GM23338 (cell line): ENCODE measurements at places on chromosomes 4 and X. TPM values are rescaled to one million over a fixed set of nuclear protein-coding genes. Genes with fewer than 3 reads are reported as not detected.

DNA sequence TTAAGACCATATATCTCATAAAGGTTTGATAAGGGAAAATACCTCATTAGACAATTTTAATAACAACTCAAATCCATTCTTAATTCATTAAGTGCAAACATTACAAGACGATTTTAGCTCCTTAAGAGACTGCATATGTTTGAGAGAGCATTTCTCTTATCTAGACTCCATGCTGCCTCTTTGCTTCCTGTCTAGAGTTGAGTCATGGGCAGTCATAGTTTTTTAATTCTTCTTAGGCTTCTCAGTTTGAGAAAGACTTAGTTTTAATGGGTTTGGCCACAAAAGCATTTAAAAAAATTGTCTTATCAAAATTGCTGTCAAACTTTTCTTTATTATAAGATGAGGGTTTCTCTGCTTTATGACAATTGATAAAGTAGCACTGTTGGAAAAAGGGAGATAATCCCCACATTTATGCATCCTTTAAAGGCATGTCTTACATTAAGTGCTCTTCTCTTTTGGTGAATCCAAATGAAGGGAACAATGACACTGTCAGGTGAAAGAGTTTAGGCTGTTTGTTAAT is 713.4 kb downstream of the PCDH18 start:
- H3K27ac ChIP-seq: no peak overlapping the region
- no peak for DNase-seq

Gene MAB21L2
- total RNA-seq: not detected in 2 replicates

Gene SPATA18
- total RNA-seq: 2.5 and 4.2 TPM in 2 replicates

DNA sequence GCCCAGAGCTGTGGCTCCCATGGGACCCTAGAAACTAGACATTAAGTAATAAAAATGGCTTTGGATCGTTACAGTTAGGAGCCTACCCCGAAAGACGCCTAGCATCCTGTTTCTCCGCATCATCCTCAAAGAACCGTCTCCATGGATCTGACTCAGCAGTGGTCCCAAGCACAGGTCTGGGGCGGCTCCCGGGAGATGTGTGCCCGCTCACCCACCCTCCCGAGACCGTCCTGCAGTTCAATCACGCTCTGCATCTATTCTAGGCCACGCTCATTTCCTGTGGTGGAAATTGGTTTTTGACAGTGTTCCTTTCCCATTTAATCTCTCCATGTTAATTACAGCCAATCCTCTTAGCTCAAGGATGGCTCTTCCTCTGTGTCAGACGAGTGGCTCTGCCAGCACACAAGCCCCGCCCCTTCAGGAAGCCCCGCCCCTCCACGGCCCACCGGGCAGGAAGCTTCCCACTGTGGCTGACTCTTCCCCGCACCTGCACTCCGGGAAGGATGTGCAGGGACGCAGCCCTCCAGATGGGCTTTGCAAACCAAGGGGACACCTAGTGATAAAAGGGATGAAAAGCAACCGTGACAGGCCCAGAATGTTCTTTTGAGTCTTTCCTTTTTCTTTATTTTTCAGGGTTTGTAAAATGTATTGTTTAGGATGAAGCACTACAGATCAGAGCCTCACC is 34.5 kb upstream of the HELT start:
- H3K4me3 ChIP-seq: no peak overlapping the region
- no peaks in the 10 kb centered on the region; the same call in 1 of the 2 replicates for H3K36me3 ChIP-seq
- DNase-seq: peak; percentile 83
- H3K27ac ChIP-seq: no peak overlapping the region
- peaks cover 4% of the 10 kb centered on the region for H3K4me1 ChIP-seq

GRCh38 chr4:26726655-26727387 is 133.8 kb upstream of the STIM2 start:
- H3K4me1 ChIP-seq: no peaks in the 10 kb centered on the region
- no peak overlapping the region for H3K4me3 ChIP-seq
- no peaks in the 10 kb centered on the region for H3K36me3 ChIP-seq
- no peak overlapping the region for H3K27ac ChIP-seq

- peaks cover 5% of the 10 kb centered on the region; the same call in 1 of the 2 replicates for H3K27me3 ChIP-seq
- H3K4me3 ChIP-seq: no peak overlapping the region
- no peaks in the 10 kb centered on the region; the same call in 1 of the 2 replicates for H3K4me1 ChIP-seq
- no peaks in the 10 kb centered on the region for H3K36me3 ChIP-seq
- DNase-seq: no peak
Observed at GRCh38 chrX:46247456-46247855, 297.8 kb downstream of the ZNF674 start.

Gene MAGEC2
- not detected in 2 replicates for total RNA-seq

DNA sequence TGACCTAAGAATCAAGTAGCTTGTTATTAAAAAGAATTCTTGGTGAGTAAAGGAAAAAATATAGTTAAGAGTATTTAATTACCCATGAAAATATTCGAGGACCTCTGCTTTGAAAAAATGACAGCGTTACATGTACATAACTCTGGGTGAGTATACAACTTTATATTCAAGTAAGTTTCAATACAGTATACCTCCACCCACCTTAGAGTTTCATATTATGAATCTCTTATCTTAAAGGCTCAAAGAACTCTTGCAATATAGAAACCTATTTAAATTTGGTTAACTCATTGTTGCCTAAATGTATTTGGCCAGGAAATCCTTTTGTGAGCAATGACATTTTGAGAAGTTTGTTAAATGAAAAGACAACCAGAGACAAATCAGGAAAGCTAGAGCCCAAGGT is 138.2 kb downstream of the QDPR start:
- H3K4me3 ChIP-seq: no peak overlapping the region
- H3K4me1 ChIP-seq: no peaks in the 10 kb centered on the region
- no peak for DNase-seq
- no peaks in the 10 kb centered on the region for H3K36me3 ChIP-seq
- no peaks in the 10 kb centered on the region for H3K27me3 ChIP-seq

DNA sequence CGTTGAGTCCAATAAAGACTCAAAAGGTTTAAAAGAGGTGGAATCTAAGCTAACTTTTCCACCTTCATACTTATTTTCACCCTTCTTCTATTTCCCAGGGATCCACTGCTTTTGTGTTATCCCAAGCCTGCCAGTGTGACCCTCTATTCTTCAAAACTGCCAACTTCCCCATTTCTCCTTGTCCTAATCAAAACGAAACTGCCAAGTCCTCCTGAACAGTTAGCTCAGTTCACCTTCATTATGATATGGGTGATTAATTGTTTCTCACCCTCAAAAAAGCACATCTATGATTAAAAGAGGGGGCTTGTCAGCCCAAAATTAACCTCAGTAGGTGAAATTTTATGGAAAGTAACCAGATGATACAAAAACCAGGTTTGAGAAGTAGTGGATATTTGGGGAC is 108.4 kb downstream of the GUCY2F start:
- H3K36me3 ChIP-seq: no peaks in the 10 kb centered on the region
- no peak overlapping the region for H3K27ac ChIP-seq
- no peak overlapping the region for H3K4me3 ChIP-seq
- no peak for DNase-seq
- H3K4me1 ChIP-seq: peaks cover 13% of the 10 kb centered on the region
- H3K27me3 ChIP-seq: no peaks in the 10 kb centered on the region

- H3K36me3 ChIP-seq: no peaks in the 10 kb centered on the region
- H3K27me3 ChIP-seq: peaks cover 77% of the 10 kb centered on the region
- peak overlapping the region; percentile 74 for H3K4me3 ChIP-seq
- DNase-seq: peak; percentile 92
- no peak overlapping the region for H3K27ac ChIP-seq
Observed at GRCh38 chr4:190020790-190021717, 6.0 kb downstream of the FRG2 start.

DNA sequence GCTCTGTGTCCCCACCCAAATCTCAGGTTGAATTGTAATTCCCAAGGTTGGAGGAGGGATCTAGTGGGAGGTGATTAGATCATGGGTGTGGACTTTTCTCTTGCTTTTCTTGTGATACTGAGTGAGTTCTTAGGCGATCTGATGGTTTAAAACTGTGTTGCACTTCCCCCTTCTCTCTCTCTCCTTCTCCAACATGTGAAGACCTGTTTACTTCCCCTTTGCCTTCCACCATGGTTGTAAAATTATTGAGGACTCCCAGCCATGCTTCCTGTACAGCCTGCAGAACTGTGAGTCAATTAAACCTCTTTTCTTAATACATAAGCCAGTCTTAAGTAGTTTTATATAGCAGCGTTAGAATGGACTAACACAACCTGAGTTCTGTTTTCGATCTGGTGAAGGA is 738.2 kb downstream of the ARAP2 start:
- H3K36me3 ChIP-seq: no peaks in the 10 kb centered on the region
- no peak overlapping the region for H3K27ac ChIP-seq
- no peaks in the 10 kb centered on the region for H3K27me3 ChIP-seq
- DNase-seq: no peak
- no peaks in the 10 kb centered on the region for H3K4me1 ChIP-seq

Gene FAT4
- 6.1 and 6.8 TPM in 2 replicates for total RNA-seq

- no peak for DNase-seq
- no peaks in the 10 kb centered on the region for H3K27me3 ChIP-seq
- no peaks in the 10 kb centered on the region for H3K36me3 ChIP-seq
- H3K4me3 ChIP-seq: no peak overlapping the region
- no peak overlapping the region for H3K27ac ChIP-seq
Observed at GRCh38 chr4:161656594-161656993, 507.2 kb downstream of the FSTL5 start.

Gene RPS6KA6
- 12.9 and 14.0 TPM in 2 replicates for total RNA-seq

Gene GAGE12F
- not detected in 2 replicates for total RNA-seq

GRCh38 chr4:11669156-11669555 is 240.5 kb upstream of the HS3ST1 start:
- H3K36me3 ChIP-seq: no peaks in the 10 kb centered on the region
- no peak for DNase-seq
- no peak overlapping the region for H3K27ac ChIP-seq
- H3K4me3 ChIP-seq: no peak overlapping the region
- H3K4me1 ChIP-seq: no peaks in the 10 kb centered on the region

DNA sequence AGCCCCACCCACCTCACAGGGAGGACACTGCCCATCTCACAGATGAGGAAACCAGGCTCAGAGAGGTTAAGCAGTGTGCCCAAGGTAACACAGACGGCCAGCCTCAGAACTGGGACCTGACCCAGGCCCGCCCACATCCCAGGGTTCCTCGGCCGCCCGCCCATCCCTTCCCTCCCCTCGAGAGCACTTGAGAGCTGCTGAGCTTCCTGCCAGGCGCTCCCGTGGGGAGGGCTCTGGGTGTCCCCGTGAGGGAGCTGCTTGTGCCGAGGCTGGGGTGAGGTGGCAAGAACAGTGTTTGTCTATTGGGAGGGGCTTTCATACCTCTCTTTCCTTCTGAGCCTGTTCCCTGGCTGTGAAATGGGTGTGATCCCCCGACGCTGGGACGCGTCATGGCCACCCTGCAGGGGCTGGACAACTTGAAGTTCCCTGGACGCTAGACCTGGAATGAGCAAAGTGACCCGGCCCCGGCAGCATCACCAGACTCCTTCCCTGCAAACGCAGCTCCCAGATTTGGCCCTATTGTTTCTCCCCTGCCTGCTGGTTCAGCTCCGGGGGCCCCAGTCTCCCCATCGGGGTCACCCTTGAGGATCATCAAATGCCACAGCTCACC is 204.9 kb downstream of the AFAP1 start:
- no peak for DNase-seq
- H3K4me1 ChIP-seq: no peaks in the 10 kb centered on the region
- no peak overlapping the region for H3K27ac ChIP-seq

DNA sequence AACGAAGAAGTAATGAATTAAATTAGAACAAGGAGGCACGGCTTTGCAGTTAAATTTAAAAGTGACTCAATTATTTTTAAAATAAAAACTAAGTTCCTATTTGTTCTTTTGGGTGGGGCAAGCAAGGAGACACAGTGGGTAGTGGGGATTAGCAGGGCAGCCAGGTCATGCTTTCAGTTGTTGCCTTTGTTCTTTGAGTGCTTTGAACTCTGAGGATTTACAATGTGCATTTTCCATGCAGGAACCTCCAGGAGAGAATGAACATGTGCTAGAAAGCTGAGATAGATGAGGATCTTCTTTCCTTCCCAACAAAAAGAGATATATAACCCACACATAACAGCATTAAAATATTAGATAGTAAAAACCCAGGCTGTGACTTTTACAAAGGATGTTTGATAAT is 420.4 kb upstream of the CTSO start:
- no peak overlapping the region for H3K27ac ChIP-seq
- H3K4me1 ChIP-seq: peaks cover 10% of the 10 kb centered on the region; the same call in 1 of the 2 replicates
- no peak overlapping the region for H3K4me3 ChIP-seq
- no peaks in the 10 kb centered on the region for H3K36me3 ChIP-seq
- no peaks in the 10 kb centered on the region for H3K27me3 ChIP-seq

DNA sequence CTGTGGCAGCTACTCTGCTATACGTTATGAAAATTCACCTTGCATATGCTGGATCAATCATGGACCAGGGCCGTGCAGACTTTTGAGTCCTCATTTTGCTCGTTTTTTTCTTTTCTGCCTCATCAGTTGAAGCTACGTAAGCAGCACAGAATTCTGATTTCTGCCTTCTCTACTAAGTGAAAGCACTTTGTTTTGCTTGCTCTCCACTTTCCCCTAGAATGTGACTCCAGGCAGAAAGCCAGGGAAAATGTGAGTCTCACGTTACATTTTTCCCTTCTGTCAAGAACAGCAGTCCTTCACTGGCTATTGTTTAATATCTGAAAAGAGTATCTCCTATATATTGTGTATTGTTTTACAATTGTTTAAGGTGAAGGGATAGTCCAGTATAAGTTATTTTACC is 1840.1 kb downstream of the PCDH7 start:
- H3K4me3 ChIP-seq: no peak overlapping the region
- no peaks in the 10 kb centered on the region for H3K4me1 ChIP-seq
- DNase-seq: peak; percentile 11

Gene GPAT3
- total RNA-seq: 2.0 and 5.7 TPM in 2 replicates

Gene BANK1
- 0.87 and 1.0 TPM in 2 replicates for total RNA-seq

- H3K4me1 ChIP-seq: 0 out of 2 replicates have a peak, but pooled peaks cover 5% of the 10 kb centered on the region
- H3K27ac ChIP-seq: no peak overlapping the region
- peak; percentile 59 for DNase-seq
- peaks cover 5% of the 10 kb centered on the region; the same call in 1 of the 2 replicates for H3K36me3 ChIP-seq
- no peaks in the 10 kb centered on the region for H3K27me3 ChIP-seq
Observed at GRCh38 chr4:158667651-158668198, 4.0 kb downstream of the C4orf46 start.

DNA sequence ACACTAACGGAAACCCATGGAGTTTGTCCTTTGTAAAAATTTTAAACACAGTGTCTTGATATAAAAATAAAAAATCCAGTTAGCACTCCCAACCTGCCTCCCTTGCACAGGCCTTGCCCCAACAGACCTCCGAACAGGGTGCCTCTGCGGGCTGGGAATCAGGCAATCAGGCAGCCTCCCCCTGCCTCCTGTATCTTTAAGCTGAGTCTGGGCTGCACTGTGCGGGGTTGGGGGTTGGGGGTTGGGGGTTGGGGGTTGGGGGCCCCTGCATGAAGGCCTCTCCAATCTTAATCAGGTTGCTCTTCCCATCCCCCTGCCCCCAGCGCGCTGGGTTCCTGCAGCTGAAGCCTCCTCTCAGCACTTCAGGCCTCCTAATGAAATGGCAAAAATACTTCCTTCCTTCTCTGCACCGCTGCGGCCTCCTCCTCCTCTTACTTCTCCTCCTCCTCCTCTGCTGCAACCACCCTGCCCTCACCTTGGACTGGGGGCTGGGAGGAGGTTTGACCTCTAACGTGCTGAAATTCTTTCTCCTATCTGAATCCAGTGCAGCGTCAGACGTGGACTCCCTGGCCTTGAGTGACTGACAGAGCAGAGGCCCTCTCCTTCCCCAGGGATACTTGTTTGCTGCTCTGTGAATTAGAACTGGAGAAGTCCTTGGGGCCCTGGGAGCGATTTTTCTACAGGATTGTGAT is 26.6 kb downstream of the NLGN3 start:
- peak overlapping the region; percentile 69; the same call in 1 of the 2 replicates for H3K27ac ChIP-seq
- H3K36me3 ChIP-seq: no peaks in the 10 kb centered on the region
